ENCODE measurements at places on chromosomes 12 and 14. TPM values are rescaled to one million over a fixed set of nuclear protein-coding genes. Genes with fewer than 3 reads are reported as not detected.

- DNase-seq, result no peak
These were observed 49.5 kb downstream of the PRMT8 start for GRCh38 chr12:3540387-3540990.

DNA sequence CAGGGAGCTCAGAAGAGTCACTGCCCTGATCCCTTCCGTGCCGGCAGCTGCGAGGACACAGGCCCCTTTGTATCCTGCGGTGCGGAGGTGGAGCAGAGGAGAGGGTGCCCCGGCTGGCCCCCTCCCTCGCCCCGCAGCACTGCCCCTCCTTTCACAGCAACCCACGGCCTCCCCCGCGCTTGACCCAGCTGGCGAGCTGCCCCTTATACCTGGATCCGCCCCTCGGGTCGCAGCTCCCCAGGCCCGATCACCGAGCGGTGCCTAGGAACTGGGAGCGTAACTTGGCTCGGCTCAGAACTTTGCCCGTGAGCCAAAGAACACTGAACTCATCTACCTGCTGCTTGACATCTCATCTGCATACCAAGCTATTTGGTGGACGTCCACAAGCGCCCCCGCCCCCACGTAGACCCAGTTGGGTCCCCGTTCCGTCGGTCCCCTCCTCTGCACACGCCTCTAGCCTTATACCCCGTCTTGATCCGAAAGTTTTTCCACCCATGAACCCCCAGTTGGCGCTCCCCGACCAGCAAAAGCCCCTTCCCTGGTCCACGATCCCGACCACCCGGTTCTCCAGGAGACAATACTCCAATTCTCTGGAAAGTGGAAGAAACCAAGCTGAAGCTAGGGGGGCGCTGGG lies 697 bp upstream of the DNAJC14 start:
- DNase-seq, result peak; percentile 77

ACSM4 gene
- not detected for polyA plus RNA-seq

DNA sequence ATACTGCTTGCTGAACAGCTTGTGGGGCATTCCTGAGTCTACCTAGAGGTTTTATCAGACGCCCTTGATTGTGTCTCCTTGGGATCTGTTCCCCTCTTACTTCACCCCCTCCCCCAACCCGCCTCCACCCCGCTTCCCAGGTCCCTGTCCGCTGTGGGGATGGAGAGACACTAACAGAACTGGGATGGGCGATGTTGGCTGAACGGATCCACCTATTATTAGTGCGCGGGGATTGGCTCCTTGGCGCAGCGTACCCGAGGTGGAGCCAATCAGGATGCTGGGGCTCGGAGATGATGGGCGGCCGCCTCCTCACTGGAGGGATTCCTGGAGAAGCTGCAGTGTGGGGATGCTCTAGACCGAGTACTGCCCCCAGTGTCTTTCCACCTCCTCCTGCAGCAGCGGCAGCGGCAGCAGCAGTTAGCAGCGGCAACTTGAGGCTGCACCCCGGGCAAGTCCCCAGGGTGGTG lies at the start of gene SYT1:
SYT1 (plus strand) TSS at position 372 of the 467 bp plus-strand sequence.
- DNase-seq, result peak; percentile 93

TSHR gene
- polyA plus RNA-seq, result 0.78 TPM

GRCh38 chr14:63474844-63475243 lies 68.3 kb downstream of the PPP2R5E start:
- DNase-seq, result no peak

DNA sequence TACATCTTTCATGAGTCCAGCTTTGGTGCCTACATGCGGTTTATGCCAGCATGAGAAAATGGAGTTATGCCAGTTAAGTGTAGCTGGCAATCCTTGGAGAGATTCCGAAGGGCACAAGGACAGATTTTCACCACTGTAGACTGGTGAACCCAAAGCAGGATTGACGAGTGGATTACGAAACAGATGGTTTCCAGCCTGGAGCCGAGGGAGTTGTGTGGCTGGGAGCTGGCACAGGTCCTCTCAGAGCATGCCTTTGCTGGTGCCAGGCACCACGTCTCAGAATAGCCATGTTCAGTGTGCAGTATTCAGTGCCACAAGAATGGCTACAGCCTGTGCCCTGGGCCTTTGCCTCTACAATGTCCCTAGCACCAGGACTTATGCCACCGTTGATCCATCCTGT lies 13.2 kb downstream of the KCNH3 start:
- DNase-seq, result no peak

GRCh38 chr14:40417777-40418401 lies 985.7 kb upstream of the FBXO33 start:
- peak; percentile 82 for DNase-seq

DNA sequence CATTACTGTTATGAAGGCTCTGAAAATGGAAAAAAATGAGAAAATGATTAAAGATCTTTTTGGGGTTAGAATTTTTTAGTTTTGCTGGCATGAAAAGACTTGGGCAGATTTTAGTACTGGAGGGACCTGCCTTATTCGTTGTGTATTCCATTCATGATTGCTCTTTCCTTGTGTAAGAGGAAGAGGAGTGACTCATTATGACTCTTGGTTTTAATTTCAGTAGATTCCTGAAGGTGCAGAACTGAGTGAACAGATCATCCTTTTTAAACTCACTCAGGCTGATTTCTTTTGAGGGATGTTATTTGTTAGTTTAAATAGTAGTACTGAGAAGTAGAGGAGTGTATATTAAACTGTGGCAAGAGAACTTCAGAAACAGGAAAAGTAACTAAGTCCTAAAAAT lies 41.6 kb downstream of the AKAP6 start:
- DNase-seq, result no peak

DNA sequence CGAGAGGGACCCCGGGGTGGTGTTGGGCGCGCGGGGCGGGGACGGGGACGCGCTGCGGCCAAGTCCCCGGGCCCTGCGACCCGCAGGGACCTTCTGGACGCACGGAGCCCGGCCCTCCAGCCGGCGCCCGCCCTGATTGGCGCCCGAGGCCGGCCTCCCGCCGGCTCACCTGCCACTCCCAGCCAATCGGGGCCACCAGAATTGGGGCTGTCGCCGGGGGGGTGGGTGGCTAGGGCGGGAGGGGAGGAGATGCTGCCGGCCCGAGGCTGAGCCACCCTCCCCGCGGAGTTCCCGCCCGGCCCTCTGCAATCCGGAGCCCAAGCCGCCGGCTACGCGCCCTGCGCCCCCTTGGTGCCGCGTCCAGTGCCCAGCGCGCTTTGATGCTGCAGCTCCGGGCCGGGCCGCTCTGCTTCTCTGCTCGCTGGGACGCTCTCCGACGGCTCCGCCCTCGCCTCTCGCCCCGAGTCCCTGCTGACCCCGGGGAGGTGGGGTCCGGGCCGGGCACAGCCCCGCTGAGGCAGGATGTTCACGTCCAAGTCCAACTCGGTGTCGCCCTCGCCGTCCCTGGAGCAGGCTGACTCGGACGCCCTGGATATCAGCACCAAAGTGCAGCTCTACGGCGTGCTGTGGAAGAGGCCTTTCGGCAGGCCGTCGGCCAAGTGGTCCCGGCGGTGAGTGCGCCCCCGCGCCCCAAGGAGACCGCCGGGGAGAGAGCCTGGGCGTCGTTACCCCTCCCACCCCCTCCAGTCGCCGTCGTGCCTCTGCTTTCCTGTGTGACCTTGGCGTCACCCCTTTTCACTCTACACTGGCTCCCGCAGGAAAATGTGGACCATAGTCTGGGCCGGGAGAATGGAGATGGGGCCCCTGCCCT lies at the start of gene PLEKHD1:
PLEKHD1 (plus strand) TSS at position 285 of the 871 bp plus-strand sequence; CDS start at position 523, 238 bp downstream.
- peak; percentile 79 for DNase-seq

- DNase-seq, result no peak
These were observed 90.4 kb downstream of the KIF21A start for GRCh38 chr12:39352471-39353017.

DNA sequence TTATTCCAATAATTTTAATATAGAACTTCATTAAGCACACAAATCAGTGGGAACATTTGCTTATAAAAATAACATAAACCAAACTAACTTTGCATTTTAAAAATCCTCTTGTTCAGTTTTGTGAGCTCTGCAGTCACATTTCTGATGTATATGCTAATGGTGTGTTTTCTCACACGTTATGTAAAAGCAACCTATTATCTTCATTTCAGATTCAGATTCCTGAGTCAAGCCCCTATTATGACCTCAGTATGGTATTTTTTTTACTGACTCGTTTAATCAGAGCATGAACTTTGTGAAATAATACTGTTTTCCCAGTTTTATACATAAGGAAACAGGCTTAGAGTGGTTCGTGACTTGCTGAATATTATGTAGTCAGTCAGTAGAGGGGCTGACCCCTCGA lies 394.0 kb downstream of the TMEM117 start:
- no peak for DNase-seq

DNA sequence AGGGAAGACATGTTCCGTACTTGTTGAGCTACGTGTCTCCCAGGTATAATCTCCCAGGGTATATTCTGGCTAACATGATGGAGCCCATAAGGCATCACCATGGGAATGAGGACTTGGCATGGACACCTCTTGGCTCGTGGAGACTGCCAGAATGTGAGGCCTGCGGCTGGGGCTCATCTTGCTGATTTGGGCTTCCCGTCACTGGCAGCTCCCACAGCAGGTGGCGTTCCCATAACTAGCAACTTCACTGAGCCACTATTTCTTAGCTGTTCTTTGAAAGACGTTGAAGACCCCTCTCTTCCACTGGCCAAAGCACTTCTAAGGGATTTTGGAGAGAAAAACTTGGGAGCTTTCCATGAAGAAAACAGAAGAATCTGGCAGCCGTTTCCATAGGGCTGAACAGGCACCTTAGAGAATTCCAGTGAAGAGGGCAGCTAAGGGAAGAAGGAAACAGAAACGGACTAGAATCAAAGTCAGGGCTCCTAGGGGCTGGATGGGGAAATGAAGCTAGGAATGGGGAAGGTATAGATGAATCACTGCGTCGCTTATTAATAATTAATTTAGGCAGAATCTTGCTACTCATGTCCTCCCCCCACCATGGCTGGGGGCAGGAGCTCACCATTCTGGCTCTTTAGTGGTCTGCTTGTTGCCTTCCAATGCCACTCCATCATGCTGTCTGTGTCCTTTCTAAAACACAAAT lies 39.7 kb upstream of the FOS start:
- no peak for DNase-seq

C3AR1 gene
- polyA plus RNA-seq, result not detected

GRCh38 chr12:94873734-94874517 lies 129.6 kb downstream of the NDUFA12 start:
- peak; percentile 73 for DNase-seq

DNA sequence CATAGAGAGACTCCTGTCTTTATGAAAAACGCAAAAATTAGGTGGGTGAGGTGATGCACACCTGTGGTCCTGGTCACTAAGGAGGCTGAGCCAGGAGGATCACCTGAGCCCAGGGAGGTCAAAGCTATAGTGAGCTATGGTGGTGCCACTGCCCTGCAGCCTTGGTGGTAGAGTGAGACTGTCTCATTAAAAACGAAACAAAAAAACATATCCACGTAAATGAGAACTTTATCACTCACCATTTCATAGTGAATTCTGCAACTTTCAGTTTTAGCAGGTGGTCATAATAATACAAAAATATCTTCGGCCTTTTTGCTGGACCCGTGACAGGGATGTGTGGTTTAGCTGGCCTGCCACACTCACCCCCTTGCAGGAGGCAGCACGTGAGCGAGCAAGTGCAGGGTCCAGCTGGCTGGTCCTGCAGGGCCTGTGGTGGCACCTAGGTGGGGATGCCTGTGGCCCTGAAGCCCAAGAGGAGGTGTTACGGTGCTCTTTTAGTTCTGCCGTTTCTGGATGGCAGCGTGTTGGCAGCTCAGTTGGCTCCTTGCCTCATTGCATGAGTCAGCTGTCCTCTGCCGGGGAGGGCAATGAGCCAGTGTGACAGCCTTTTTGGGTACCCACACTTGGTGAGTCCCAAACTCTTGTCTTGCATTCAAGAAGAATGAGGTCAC lies 1330.7 kb upstream of the TMEM132C start:
- no peak for DNase-seq

- DNase-seq, result no peak
These were observed 1.2 kb downstream of the ITGB7 start for GRCh38 chr12:53205747-53206419.

COL2A1 gene
- 5.9 TPM for polyA plus RNA-seq

DNA sequence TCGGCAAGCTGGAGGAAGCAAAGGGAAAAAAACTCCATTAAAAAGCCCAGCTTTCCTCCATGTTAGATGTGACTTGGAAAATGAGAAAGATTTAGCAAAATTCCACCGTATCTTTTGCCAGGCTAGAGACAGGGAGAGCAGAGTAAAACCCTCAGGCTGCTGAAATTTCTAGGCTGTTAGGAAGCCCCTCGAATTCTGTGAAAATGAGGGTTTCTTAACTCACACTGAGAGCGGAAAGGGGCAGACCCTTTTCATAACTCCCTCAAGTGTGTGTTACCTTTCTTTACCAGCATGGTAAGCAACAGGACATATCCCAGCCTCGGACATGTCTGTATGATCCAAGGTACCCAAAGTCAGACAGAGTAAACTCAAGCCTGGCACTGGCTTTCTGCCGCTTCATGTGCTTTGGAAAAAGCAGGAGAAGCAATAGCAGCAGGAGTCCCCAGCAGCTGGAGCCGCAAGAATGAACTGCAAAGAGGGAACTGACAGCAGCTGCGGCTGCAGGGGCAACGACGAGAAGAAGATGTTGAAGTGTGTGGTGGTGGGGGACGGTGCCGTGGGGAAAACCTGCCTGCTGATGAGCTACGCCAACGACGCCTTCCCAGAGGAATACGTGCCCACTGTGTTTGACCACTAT lies at the start of gene RHOJ:
RHOJ (plus strand) TSS at position 37 of the 637 bp plus-strand sequence; CDS start at position 464, 427 bp downstream.
- peak; percentile 42 for DNase-seq

KLRB1 gene
- not detected for polyA plus RNA-seq

DNA sequence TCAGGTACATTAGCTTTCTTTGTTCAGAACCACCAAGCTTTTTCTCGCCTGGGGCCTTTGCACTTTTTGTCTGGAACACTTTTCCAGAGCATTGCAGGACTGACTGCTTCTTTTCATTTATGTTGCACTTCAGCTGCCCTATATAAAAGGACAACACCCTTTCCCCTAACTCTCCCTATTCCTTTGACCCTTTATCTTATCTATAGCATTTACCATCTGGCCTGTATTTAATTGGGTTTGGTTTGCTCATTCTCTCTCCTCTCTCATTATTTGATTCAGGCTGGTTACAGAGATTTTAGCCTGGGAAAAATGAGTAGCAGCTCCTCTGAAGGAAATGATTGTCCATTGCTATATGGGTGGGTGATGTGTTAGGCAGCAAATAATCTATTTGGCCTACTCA lies 165.4 kb downstream of the KICS2 start:
- no peak for DNase-seq

GRCh38 chr12:91994208-91994797 lies 151.3 kb downstream of the BTG1 start:
- no peak for DNase-seq

All from GM23338 (cell line).